ENCODE measurements at places on chromosomes 6 and 20. TPM values are rescaled to one million over a fixed set of nuclear protein-coding genes. Genes with fewer than 3 reads are reported as not detected.

SMOC2 gene
- total RNA-seq, result 14.4 TPM

ALDH8A1 gene
- 0.08 TPM for total RNA-seq

NRSN1 gene
- total RNA-seq, result not detected

TCP11 gene
- not detected for total RNA-seq

PRKN gene
- 25.5 TPM for total RNA-seq

DEFB132 gene
- not detected for total RNA-seq

DNA sequence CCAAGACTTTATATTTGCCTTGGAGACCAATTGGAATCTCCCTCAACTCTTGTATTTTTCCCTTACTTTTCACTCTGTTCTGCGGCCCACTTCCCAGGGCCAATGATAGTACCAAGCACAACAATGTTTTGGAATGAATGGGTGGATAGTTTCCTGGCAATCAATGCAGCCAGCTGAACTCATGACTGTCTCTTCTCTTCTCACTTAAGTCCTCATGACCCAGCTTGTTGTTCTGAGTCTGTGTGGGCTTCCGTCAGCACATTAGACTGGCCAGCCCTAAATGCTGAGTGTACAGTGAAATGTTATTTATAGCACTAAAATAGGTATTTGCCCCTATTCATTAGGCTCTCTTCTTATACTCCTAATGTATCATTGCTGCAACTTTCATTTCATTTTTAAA is 5.6 kb upstream of the MBOAT1 start:
- no peak for DNase-seq

- no peak for DNase-seq
These were observed 61.0 kb downstream of the TCP11 start for GRCh38 chr6:35080016-35080680.

- DNase-seq, result no peak
These were observed 164.5 kb downstream of the ATXN1 start for GRCh38 chr6:16596616-16597331.

- no peak for DNase-seq
These were observed 756.4 kb upstream of the MMS22L start for GRCh38 chr6:98039443-98039842.

DNA sequence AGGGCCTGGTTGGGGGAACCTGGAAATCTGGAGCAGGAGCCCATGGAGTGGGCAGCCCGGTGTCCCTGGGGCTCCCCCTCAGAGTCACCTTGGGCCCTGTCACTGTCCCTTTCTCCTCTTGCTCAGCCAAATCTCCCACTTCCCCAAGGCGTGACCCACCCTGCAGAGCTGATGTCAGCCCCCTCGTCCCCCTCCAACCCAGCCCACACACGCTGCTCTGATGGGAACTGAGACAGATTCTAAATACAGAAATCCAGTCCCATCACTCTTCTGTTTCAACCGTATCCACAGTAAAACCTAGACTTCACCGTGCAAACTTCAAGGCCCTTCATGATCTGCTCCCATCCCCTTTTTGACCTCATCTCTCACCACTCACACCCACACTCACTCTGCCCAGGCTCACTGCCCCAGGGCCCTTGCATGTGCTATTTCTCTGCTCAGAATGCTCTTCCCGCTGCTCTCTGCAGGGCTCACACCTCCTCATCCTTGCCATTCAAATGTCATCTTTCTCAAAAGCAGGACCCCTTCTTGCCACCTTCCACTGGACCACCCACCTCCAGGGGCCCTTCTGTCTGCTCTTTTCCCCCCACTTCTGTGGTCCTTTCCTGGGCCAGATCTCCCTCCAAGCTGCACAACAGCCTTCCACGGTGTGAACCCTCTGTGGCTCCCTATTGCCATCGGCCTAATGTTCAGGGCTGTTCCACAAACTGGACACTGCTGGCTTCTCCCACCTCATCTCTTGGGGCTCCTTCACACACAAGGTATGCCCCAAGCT is 16.6 kb downstream of the TGM2 start:
- DNase-seq, result peak; percentile 7

DNA sequence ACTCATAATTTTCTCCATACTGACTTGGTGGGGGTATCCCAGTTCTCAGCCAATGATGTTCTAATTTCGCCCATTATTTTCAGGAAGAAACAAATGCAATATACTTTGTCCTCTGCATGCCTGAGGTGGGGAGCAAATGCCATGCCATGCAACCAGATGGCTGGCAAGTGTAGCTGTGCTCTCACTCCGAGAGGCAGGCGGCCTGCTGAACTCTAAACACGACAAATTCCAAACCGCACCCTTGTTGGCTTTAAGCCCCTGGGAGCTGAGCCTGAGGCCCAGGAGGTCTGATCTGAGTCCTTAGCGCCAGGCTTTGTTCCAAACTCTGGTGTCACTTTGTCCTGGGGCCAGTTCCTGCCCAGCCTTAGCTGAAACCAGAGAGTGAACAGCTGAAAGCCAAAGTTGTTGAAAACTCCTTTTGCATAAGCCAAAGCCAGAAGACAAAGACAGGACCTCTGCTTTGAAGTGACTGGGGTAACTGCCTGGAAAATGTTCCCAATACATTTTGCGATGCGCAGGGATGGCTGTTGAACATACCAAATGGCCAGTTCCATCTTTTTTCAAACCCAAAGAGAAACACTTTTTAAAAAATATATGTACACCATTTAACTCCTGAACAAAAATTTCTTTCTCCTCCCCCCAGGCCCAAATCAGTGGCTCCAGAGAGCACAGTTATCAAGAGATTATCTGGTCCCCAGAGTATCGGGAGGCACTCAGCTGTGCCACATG is 46.2 kb downstream of the TTI1 start:
- peak; percentile 81 for DNase-seq

DNA sequence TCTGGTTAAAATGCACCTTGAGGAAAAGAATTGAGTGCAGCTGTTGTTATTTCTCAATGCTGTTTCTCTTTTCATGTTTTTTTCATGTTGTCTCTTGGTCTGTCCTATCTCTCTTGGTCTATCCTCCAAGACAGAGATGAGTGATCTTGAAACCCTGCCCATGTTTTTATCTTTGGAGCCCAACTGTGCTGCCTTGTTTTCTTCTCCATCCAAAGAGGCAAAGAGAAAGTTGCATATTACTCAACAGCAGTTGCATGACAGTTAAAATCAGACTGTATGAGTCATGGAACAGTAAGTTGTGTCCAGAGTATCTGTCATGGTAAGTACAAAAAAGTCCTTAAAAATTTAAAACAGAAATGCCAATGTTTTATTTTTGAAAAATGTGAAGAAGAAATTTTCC is 26.2 kb downstream of the BCAS1 start:
- no peak for DNase-seq

- DNase-seq, result peak; percentile 40
These were observed 278.4 kb downstream of the LRFN2 start for GRCh38 chr6:40308533-40309306.

- no peak for DNase-seq
These were observed 79.0 kb downstream of the ALDH8A1 start for GRCh38 chr6:134870677-134871498.

- no peak for DNase-seq
These were observed 16.1 kb downstream of the GHRH start for GRCh38 chr20:37245216-37246150.

DNA sequence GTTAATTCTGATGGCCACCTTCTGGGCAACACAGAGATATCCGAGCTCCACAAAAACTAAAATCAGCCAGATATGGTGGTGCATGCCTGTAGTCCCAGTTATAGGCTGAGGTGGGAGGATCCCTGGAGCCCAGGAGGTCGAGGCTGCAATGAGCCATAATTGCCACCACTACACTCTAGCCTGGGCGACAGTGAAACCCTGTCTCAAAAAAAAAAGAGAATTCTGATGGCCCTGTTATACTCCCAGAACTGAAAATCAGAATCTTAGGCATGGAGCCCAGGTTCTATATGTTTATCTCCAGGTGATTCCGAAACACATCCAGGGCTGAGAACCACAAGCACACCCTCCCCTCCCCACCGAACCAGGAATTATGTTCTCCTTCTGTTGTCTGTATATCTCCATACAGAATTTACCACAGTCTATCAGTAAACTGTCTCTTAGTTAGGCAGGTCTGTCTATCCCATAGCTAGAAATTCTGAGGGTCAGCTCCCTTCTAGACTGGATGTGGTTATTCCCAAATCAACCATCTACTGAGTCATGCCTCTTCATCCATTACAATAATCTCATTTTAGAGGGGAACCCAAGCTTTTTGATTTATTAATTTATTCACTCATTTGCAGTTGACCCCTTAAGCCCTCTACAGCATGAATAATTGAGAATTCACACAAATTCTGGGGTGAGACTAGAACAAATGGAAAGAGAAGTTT is 24.8 kb upstream of the CCND3 start:
- no peak for DNase-seq

- DNase-seq, result no peak
These were observed 168.2 kb downstream of the DLL1 start for GRCh38 chr6:170122651-170123050.

DNA sequence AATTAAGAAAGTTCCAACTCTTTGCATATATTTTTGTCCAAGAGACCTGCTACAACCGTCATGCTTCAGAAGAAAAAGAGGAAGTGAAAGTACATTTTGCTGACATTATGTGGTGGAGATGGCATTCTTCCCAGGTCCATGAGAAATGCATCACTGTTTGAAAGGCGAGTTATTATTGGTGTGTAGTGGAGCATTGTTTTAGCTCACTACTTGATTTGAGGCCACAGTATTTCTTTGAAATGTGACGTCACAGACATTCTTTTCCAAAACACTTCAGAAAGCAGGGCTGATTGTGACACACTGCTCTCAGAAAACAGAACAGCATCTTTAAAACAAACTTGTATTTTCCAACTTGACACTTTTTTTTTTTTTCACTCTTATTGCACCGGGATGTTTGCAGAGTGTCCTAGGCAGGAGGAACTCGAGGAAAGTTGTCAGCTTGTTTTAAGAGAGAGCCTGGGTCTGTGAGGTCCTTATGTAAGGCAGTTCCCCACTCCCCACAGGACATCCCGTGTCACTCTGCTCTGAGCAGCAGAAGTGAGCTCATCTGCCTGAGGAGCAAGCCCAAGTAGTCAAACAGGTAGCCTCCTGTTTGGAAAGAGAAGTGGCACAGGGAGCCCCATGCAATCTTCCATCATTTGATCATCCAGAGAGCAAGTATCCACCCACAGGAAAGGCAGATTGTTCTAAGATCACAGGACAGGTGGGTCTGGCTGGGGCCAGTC is 1.1 kb downstream of the SPTLC3 start:
- no peak for DNase-seq

DNA sequence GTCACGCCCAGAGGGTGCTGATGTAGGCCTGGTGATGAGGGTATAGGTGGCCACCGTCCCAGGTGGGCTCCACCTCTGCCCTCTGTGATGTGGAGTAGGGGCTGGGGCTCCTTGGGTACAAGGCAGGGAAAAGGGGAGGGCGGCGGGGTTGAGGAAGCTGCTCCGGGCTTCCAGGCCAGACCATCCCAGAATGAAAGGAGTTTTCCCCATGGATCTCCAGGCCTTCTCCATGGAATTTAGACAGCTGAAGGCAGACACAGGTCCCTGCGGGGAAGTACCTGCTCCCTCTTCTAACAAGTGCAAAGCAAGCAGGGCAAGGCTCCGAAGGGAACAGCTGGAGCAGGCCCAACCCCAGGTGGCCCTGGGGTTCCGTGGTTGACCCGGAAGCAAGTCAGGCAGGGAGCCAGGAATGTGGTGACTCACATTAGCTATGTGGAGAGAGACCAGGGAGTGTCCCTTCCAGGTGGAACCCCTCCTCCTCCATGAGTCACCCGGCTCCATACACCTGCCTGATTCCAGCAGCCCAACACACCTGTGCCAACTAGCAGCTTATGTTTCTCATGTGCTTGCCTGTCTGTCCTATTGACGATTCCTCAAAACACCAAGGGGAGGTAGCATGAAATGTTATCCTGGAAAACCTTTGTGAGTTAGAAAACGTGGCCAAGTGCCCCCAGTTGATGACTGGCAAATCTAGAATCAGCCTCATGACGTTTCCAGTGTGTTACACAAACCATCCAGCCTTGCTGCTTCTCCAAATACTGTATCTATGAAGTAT is 59.7 kb upstream of the SNX9 start:
- DNase-seq, result no peak

DNA sequence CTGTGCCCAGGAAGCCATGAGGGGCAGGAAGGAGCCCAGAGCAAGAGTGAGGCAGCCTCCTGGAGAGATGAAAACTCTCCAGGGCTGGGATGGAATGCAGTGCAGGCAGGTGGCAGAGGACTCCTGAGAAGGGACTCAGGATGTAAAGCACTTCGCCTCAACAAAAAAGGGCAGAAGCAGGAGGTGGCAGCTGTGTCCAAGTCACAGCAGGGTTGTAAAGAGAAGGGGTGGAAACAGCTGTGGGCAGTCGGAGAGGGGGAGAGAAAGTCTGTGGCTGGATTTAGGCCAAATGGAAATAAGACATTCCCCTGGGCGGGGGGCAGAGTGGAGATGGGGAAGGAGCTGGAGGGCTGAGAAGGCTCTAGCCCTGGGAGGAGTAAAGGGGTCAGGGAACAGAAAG is 34.9 kb downstream of the CYP21A2 start:
- DNase-seq, result no peak

- DNase-seq, result no peak
These were observed 411 bp downstream of the DSN1 start for GRCh38 chr20:36773107-36773596.

DNA sequence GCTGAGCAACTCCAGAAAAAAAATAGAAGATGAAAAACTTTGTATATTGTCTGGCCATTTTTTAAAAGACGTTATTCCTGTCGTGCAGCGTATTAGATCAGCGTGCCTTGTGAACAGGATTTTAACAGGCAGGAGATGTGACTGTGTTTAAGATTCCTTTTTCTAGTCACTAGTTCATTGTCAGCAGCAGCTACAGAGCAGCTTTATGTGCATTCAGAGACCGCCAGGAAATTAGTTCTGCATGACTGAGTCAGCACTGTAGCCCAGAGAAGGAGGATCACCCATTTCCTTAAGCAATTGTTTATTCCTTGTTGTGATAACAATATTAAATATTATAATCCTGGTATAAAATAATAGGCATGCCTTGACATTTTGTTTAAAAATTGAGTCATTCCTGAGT is 75.4 kb upstream of the ADGRB3 start:
- no peak for DNase-seq

DNA sequence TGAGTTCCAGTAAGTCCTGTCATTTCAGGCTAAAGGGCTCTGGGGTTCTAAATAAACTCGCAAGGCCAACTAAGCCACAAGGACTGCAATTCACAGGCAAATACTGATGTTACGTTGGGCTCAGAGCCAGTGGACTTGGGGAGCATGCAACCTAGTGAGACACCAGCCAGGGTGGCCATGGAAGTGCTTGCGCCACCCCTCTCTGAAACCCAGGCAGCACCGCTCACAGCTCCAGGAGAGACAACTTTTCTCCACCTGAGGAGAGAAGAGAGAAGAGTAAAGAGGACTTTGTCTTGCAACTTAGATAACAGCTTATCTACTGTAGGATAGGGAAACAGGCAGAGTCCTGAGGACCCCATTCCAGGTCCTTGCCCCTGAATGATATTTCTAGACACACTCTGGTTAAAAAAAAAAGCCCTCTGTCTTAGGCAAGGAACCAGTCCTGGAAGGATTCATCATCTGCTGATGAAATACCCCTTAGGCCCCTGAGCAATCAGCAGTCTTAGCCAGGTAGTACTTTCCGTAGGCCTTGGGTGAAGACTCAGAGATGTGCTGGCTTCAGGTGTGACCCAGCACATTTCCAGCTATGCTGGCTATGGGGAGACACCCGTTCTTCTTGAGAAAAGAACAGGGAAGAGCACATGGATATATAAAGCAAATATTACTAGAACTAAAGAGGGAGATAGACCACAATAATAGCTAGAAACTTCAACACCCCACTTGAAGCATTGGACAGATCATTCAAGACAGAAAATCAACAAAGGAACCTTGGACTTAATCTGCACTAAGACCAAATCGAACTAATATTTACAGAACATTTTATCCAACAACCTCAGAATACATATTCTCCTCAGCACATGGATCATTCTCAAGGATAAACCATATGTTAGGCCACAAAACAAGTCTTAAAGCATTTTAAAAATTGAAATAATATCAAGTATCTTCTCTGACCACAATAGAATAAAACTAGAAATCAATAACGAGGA is 31.5 kb upstream of the TBC1D32 start:
- DNase-seq, result no peak

Data from left ventricle myocardium inferior (tissue), 1 donor.